ENCODE measurements at places on chromosomes 4 and X.

DNA sequence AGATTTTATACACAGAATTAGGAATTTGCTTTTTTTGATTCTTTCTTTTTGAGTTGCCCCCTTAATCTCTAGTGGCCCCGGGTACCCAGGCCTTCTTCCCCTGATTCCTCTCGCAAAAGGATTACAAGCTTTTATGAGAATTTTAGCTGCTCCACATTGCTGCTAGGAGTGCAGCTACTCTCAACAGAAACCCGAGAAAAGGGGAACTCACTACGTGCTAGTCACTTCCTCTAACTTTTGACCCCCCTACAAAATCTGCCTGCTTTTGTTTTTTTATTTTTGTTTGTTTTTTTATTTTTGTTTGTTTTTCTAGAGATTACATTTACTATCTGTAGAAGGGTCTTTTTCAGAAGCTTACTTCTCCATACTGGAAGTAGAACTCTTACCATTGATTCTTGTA, 64.1 kb downstream of the ZNF81 start:
- DNase-seq: no peak

- no peak for DNase-seq
Measured at GRCh38 chr4:158521484-158522088, at the start of gene RXFP1. RXFP1 (plus strand) TSS chr4:158521882; CDS start chr4:158521977, 95 bp downstream.

GRCh38 chr4:68570122-68570507, 6.0 kb downstream of the UGT2B17 start:
- DNase-seq: no peak

DNA sequence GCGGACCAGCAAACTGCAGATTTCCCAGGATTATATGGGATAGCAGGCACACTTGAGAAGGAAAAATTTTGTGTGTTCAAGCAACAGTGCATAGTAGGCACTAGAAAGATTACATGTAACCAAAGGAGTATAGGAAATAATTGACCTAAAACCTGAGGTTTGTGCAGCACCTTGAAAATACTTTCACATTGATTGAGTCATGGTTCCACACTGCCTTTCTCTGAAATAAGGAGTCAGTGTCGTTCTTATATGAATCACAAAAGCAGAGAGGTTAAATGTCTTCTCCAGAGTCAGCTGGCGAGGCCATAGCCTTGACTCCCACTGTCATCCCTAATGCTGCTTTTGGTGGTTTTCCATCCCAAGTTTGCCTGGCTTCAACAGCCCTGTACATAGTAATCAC, 138.9 kb downstream of the SOWAHB start:
- DNase-seq: no peak

DNA sequence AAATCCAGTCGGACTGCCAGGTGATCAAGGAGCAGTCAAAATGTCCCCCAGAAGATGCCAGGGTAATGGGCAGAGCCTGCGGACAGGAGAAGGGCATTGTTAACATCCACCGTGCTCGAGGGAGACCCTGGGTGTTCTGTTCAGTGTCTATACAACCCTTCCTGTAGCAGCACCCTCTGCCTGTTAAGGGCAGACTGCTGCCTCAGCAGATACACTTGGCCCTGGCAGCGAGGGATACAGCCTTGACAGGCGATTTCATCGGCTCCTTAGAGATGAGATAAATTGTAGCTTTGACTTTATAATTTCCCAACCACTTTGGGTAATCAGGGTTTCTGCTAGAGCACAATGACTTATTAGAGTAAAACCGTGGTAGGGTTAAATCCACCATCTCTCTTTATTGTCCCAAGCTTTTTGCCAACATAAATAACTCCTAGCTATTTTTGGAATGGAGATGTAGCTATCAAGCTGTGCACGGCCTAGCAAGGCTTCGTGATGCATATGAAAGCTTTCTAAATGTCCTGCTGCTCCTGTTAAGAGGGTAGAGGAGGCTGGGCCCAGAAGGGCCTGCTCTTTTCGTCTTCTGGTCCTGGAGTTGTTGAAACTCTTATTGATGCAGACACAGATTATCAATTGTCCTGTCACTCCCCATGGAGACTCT, 195.9 kb downstream of the CPEB2 start:
- DNase-seq: no peak

DNA sequence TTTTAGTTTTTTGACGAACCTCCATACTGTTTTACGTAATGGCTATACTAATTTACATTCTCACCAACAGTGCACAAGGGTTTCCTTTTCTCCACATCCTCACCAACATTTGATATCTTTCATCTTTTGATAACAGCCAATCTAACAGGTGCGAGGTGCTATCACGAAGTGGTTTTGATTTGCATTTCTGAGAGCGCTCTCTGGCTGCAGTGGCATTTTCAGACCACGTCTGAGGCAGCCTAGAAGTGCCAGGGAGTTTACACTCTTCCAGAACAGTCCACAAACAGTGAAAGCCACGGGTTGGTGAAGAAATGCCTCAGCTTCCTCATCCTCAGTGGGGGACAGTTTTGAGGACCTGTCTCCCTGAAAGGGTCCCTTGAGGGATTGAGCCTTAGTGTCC, 471.0 kb downstream of the BCOR start:
- DNase-seq: no peak

DNA sequence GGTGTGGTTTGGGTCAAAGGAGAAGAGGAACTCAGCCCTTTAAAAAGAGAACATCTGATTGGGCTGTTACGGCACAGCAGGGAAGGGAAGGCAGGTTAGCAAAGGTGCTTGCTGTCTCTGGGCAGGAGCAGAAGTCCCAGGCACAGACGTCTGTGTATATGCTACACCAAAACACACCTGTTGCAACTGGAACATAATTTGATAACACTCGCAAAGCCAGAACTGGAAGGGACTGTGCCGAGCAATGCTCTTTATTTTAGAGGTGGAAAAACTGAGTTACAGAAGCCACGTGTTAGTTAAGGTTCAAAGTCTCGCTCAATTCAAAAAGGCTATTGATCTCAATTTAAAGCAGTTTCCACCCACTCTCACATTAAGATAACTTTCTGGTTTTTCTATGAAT, 2.2 kb upstream of the FAM114A1 start:
- DNase-seq: no peak

DNA sequence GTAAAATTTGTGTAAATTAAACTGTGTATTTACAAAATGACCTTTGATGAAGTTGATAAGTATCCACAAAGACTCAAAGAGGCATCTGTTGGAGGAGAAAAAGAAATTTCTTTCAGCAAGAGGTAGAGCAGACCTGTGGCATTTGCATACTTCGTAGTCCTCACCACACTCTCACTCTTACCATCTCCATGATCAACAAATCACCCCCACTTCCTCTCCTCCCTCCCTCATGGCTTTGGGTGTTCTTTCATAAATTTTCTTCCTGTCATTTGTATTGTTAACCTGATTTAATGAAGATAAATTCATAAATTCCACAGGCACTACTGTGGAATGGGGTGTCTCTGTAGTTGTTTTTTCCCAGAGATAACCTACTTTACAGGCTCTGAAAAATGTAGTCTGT, 366.5 kb downstream of the ZNF674 start:
- DNase-seq: no peak

DNA sequence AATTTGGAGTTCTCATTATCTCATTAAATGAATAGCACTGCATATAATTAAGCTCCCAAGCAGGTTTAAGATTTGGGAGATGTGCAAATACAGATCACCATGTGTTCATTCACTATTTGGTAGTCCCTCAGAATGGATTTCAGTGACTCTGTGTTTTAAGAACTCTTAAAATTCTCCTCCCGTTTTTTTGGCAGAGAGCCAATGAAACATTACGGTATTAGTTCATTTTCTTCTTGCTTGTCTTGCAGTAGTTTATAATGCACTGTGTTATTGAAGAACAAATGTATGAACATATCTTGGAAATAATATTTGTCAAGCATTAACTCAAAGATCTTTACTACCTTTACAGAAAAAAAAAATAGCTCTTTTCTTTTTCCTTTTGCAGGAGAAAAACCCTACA, 32.7 kb downstream of the KLF3 start:
- no peak for DNase-seq

- no peak for DNase-seq
Measured at GRCh38 chr4:20044966-20045365, 206.7 kb upstream of the SLIT2 start.

- peak; percentile 50 for DNase-seq
Measured at GRCh38 chr4:42396752-42397634, at the start of gene SHISA3. SHISA3 (plus strand) TSS chr4:42397488; CDS start chr4:42398057, 569 bp downstream.

GRCh38 chr4:86818211-86818610, 31.0 kb downstream of the SLC10A6 start:
- DNase-seq: no peak

GRCh38 chrX:109036624-109037023, 300.3 kb upstream of the IRS4 start:
- DNase-seq: no peak

GRCh38 chr4:41709844-41710481, 38.6 kb downstream of the PHOX2B start:
- no peak for DNase-seq

- DNase-seq: no peak
Measured at GRCh38 chr4:55409468-55410171, 13.9 kb downstream of the TMEM165 start.

DNA sequence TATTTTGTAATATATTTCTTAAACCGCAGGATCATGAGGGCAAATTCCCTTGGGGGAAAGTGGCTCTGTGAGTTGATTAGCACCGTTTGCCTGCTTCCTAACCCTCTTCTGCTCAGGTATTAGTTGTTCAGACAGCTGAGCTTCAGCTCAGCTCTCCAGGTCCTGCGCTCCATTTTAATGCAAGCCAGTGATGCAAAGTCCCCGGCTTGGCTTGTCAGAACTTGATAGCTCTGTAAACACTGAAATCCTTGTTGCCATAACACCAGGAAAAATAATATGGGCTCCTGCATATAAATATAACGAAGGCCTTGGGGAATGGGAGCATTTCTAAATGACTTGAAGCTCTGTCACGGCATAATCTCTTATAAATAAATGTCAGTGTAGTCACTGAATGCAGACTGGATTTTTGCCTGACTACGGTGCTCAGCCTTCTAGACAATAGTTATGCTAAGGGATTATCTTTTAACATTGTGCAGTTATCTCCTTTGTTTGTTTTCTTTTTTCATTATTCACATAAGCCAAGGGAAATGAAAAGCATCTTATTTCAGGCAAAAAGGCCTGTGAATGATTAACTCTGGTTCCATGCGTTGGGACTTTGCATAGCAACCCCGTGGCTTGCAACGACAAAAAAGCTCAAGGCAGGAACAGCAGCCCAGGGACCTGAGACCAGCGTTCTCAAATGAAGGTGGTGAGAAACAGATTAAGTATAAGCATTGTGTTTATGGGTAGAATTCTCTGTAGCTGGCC, 253.2 kb downstream of the SPRY1 start:
- no peak for DNase-seq

GRCh38 chr4:144645631-144646522, at the start of gene HHIP:
HHIP (plus strand) TSS chr4:144646156; CDS start chr4:144646676, 520 bp downstream.
- peak; percentile 81 for DNase-seq

Data from head of caudate nucleus (tissue), 42 donors.